Progenitor cell of endocrine pancreas (in vitro differentiated cells): ENCODE measurements at places on chromosomes 1 and 21.

DNA sequence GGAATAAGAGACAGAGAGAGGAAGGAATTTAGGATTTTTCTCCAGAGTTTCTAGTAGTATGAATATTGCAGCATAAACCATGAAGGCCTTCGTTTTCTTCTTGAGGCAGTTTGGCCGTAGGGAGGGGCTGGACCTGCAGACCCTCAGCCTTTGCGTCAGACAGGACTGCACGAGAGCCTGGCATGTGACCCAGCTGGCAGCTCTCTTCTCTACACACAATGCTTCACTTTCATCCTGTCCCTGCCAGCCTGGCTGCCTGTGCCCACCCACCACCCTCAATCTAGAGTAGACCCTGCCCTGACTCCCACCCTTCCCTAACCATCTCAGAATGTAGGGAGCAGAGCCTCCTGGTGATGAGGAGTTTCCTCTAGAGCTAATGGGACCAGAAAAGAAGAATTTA lies 1.6 kb downstream of the CA14 start:
- DNase-seq = no peak

GRCh38 chr1:205518661-205519540 lies 14.4 kb downstream of the CDK18 start:
- no peak for DNase-seq

GRCh38 chr1:153888533-153888932 lies 34.2 kb downstream of the GATAD2B start:
- DNase-seq = no peak

DNA sequence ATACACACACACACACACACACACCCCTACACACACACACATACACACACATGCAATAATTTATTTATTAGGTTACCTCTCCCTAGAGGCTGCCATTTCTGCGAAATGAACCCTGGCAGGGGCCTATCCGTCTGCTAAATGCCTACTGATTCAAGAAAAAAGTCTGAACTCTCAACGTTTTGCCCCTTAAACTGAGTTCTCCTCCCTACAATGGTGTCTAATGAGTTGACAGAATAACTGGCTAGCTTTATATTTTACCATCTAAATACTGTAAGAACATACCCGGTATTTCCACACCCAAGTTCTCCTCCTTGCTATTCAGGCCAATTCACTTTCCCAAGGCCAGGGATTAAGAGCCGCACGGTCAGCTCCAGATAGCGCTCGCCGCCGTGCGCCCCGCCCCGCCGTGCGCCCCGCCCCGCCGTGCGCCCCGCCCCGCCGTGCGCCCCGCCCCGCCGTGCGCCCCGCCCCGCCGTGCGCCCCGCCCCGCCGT lies 339 bp upstream of the RNPC3 start:
- no peak for DNase-seq
